ENCODE measurements at places on chromosomes 2 and 18.

- no peak for DNase-seq
Observed at GRCh38 chr2:43387092-43388062, 161.0 kb upstream of the ZFP36L2 start.

DNA sequence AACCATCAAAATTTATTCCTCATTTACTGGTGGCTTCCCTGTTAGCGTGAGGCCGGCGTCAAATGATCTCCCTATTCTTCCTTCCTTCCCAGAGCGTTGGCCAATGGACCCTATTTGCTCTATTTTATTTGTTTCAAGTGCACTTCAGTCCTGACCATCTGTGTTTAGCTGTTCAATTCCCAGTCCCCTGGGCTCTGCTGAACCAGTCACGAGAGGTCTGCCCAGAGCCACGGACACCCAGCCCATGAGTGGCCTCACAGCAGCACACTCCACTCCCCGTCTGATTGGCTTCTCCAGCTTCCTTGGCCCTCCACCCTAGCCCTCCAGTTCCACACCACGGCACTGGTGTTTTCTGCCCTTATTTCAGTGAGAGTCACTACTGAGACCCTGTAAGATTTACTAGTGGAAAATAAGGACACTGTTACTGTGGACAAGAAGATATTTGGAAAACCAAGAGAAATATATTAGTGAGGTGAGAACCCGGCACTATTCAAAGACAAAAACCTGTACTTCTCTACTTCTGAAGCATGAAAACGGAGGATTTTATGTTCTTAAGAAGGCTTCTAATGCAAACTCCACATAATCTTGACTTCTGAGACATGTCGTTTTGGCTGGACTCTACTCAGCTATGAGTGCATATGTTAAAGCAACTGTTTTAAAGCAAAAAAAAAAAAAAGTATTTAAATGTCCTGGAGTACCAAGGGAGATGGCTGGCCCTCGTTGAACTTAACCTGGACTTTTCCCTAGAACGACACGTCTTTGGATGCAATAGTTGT lies 86.6 kb downstream of the COL6A3 start:
- DNase-seq = no peak

DNA sequence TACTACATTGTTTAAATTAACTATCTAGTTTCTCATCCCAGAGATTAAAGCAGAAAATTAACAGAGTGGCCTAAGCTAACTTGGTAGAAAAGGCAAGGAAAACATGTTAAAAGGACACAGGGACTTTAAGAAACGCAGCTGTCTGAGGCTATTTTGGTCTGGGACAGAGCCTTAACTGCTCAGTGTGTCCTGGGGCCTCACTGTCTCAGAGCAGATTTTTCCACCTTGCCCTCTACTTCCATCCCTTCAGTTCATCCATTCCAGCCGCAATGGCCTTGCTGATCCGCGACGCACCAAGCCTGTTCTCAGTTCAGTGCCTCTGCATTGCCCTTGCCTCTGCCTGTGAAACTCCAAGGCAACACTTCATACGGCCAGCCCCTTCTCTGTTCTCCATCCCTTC lies 114.9 kb upstream of the OSR1 start:
- DNase-seq = no peak

- DNase-seq = no peak
Observed at GRCh38 chr18:39497821-39498220, 1932.2 kb upstream of the CELF4 start.

DNA sequence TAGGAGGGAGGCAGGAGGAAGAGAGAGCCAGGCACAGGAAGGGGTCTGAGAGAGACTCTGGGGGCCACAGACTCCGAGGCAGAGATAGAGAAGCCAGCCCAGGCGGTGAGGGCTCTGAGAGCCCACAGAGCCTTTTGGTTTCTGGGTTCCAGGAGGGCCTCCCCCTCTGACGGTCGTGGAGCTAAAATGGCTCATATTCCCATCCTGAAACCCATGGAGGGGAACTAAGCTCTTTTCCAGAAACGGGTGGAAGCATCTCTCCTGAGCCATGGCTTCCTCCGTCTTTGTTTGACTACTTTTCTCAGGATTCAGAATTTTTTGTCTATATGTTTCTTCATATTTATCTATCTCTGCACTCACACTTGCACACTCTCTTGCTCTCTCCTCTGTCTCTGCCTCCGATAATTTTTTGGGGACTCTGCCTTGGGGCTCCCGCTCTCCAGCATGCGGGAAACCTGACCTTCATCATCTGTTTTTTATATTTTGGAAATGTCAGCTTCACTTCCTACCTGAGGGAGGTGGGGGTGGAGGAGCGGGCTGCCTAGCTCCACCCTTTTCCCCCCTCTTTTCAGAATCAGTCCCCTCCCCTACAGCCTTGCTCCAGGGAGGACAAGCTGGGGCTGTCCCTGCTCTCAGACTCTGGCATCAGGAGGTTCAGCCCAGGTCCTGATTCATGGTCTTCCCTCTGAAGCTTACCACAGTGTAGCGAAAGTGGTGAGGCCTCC lies 5.0 kb upstream of the PKDCC start:
- no peak for DNase-seq

DNA sequence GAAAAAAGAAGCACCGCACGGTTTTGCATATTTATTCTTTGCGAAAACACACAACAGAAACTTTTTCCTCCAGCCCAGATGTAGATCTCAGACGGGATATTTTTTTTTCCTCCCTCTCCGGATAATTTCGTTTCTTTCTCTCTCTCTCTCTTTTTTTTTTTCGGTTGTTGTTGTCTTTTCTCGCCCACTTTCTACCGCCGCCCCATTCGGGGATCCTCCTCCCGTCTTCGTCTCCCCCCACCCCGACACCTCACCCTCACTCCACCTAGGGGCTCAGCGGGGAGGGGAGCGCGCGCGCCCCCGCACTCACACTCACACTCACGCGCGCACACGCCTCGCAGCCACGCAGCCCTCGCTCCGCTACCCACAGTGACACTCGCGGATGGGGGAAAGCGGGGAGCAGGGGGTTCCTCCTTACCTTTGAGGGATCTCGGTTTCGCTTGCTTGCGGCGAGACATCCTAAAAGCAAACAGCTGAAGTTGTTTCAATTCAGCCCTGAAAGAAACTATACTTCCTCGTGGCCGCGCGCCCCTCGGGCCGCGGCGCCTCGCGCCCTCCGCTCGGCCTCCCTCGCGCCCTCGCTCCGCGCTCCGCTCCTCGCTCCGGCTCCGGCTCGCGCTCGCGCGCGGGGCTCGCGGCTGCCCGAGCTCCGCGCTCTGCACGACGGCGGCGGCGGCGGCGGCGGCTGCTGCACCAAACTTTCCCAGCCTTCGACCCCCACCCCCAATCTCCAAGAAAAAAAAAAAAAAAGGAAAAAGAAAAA lies 1.3 kb downstream of the ZNF521 start:
- DNase-seq = peak; percentile 40

GRCh38 chr18:8771930-8772329 lies 66.6 kb downstream of the MTCL1 start:
- DNase-seq = peak; percentile 12

DNA sequence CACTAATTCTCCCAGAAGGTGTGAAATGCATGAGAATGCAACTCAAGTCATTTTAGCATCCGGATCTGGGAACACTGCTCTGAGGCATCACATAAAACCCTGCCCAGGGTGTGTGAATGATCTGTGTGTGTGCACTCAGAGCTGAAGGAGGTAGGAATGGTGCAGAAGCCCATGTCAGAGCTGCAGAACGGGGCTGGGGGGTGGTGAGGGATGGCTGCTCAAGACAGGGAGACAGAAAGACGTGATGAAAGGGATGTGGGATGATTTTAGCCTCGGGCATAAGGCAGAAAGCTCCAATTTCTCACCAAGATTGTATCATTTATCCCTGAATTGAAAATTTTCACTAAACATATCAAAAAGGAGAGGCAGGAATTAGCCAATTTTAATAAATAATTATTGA lies 369.1 kb downstream of the EIPR1 start:
- no peak for DNase-seq

GRCh38 chr18:12659904-12660605 lies 2.1 kb upstream of the SPIRE1 start:
- DNase-seq = peak; percentile 75

DNA sequence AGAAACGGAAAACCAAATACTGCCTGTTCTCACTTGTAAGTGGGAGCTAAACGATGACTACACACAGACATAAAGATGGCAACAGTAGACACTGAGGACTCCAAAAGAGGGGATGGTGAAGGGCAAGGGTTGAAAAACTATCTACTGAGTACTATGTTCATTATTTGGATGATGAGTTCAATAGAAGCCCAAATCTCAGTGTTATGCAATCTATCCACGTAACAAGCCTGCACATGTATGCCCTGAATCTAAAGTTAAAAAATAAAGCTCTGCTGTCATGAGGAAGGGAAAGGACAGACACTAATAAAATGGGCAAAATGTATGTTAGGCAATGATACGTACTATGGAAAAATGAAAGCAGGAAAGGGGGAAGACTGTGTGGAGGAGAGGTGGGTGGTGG lies 376.0 kb downstream of the TGIF1 start:
- DNase-seq = no peak

- DNase-seq = no peak
Observed at GRCh38 chr2:98552499-98553179, 55.7 kb downstream of the COA5 start.

DNA sequence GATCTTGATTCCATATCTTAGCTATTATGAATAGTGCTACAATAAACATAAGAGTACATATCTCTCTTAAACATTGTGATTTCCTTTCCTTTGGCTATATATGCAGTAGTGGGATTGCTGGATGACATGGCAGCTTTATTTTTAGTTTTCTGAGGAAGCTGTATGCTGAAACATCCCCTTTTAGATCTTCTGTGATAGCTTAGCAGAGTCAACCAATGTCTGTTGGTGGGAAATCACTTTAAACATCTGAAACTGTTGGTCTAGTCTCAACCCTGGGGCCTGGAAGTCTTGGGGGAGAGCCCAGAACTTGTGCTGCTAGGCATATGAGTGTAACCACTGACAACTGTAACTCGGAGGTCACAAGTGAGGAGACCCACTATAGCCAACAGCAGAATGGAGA lies 378.6 kb upstream of the SLC14A2 start:
- DNase-seq = no peak

DNA sequence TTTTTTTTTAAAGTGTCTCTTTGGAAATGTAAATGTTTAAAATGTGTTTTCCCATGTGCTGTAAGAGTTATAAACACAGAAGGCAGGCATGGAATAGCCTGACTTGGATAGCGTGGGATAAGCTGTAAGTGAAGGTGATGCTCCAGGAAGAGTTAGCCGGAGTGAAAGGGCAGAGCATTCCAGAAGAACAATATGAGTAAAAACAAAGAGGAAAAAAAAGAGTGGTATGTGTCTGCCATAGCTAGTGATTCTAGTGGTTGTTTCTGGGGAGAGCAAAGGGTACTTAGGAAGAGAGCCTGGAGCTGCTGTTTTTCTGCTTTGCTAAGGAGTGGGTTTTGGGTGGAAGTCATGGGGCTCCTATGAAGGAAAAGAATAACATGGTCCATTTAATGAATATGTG lies 126.9 kb upstream of the DLGAP1 start:
- DNase-seq = no peak

DNA sequence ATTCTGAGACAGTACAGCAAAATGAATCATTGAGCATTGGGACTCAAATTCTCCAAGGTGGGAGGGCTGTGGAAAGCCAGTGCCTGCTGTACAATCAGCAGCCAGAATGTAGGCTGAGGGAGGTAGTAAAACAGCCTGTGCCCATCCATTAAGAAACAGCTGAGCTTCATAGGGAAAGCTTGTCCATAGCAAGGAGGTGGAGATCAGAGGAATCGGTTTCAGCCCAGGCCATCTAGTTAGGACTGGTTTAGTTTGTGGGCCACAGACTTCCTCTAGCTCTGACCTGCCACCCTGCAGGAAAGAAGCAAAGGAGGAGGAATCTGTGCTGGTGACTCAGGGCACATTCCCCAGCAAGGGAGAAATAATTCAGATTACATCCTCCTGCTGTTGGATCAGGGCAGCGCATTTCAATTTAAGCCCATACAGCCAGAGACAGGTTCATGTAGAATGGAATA lies 333.4 kb downstream of the SETBP1 start:
- DNase-seq = no peak

DNA sequence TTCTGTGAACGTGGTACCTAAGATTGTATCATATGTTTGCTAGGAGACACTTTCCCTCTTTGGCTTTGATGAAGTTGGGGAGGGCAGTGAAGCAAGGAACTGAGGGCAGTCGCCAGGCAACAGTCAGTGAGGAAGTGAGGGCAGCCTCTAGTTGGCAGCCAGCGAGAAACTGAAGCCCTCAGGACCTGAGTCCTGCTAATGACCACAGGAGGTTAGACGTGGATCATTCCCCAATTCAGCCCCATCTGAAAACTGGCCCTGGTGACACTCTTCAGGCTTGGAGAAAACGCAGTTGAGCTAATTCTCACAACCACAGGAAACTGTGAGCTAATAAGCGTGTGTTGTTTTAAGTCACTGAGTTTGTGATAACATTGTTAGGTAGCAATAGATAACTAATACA lies 84.5 kb upstream of the REG3G start:
- no peak for DNase-seq

DNA sequence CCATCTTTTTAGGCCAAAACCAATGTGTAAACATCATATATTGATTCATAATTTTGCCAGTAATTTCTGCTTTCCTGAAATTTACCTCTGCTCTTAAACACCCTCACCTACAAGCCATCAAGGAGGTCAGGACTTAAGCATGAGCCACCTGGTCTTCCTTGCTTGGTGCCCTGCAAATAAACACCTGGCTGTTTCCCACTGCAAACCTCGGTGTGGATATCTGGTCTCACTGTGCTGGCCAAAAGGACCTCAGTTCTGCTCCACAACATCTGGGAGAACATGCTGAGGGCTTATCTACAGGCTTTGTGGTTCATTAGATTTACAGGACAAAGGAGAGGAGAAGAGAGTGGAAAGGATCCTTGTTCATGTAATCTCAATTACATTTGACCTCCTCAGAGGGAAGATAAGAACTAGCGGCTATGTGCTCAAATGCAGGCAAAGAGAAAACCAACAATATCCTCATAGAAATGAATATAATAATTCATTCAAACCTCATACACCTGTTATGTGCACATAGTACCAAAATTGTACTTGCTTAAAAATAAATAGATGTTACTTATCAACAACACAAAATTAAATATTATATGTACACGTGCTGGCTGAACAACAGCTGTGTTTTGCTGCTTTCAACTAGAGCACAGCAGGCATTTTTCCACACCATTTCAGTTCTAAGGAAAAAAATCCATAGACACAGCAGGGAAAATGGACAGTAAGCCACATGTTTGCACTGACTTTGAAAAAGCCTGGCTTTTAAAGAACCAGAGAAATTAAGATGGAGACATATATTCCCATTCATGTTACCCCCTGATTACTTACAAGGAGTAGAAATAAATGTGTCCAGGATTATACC lies 465.1 kb downstream of the LPIN1 start:
- DNase-seq = no peak

GRCh38 chr2:121233486-121234110 lies 51.4 kb downstream of the TFCP2L1 start:
- DNase-seq = no peak

GRCh38 chr2:7517851-7518250 lies 600.6 kb downstream of the RNF144A start:
- no peak for DNase-seq

DNA sequence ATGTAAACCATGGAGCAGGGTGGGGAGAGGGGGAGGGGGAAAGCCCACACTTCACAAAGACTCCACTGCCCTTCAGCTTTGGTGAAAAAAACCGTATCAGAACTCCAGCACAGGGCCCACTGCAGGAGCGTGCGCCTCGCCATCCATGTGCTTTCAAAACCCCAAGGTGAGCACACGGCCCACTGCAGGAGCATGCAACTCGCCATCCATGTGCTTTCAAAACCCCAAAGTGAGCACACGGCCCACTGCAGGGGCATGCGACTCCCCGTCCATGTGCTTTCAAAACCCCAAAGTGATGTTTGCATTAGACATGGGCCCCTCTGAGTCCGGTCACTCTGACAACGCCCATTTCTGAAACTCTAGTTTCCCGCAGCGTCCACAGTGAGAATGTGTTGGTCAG lies 7.8 kb downstream of the TXNL4A start:
- DNase-seq = no peak

GRCh38 chr2:58449286-58450010 lies 208.3 kb upstream of the FANCL start:
- no peak for DNase-seq
